ENCODE measurements at places on chromosomes 12 and 14.

GRCh38 chr14:60363687-60364086, 114.7 kb downstream of the PPM1A start:
- no peak for DNase-seq

DNA sequence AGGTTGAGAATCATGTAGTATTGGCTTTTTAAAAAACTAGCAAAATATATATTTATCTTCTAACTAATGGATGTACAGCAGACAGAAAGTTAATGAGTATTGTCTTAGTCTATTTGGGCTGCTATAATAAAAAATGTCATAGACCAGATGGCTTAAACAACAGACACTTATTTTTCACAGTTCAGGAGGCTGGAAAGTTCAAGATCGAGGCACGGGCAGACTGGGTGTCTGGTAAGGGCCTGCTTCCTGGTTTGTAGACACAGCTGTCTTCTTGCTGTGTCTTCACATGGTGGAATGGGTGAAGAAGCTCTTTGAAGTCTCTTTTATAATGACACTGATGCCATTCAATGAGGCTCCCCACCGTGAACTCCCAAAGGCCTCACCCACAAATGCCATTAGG, 70.1 kb upstream of the KRR1 start:
- DNase-seq = no peak

DNA sequence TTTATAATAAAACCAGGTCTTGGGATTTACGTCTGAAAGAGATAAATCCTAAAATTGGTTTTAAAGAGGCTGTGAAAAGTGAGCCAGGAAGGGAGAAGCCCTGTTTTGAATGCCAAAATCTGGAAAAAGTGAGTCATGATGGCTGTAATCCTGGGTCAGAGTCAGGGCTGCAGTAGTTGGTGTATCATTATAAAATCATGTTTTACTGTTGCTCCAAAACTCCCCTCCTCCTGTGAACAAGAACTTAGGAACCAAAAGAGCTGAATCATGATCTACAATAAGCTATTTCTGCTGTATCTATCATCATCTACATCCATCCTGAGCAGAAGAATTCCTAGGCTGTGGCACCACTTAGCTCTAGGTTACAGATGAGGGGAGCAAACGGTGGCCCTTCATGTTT, 79.3 kb downstream of the LMO3 start:
- peak; percentile 71 for DNase-seq

DNA sequence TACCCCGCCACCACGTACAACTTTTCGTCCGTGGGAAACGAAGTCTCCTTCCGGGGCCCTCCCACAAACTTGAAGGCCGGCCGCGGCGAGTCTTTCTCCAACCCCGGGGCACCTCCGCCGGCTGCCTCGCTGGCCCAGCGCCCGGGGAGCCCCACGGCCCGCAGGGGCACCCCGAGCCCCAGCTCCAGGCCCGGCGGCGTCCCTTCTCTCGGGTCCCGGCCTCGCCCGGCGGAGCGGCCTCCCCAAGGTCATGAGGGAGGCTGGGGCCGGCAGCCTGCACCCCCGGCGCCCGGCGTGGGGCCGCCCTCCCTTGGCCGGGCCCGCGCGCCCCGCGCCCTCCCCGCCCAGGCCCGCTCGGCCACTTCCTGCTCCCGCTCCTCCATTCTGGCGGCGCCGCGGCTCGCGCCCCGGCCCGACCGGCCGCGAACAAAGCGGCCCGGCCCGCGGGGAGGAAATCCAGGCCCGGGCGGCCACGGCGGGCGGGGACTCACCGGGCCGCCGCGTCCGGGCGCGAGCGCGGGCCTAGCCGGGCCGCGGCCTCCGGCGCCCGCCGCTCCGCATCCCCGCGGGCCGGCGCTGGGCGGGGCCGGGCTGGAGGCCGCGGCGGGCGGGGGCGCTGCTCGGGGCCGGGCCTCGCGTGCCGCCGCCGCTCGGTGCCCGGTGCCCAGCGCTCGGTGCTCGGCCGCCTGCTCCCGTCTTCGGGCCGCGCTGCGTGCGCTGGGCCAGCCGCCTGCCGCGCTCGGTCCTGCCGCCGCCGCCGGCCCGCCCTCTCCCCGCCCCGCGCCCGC, at the start of gene AKT1:
Gene AKT1 (minus strand): TSS at position 756 of the 788 bp plus-strand sequence. CDS start 3,105 bp downstream, outside the sequence.
- DNase-seq = no peak
